Kidney tubule cell (primary cell): ENCODE measurements at places on chromosomes 12 and 14.
A peak's percentile ranks its signal among the peaks of the same experiment; 100 is the strongest.

- DNase-seq, result no peak
Observed at GRCh38 chr12:39660101-39660500, 40.5 kb upstream of the ABCD2 start.

DNA sequence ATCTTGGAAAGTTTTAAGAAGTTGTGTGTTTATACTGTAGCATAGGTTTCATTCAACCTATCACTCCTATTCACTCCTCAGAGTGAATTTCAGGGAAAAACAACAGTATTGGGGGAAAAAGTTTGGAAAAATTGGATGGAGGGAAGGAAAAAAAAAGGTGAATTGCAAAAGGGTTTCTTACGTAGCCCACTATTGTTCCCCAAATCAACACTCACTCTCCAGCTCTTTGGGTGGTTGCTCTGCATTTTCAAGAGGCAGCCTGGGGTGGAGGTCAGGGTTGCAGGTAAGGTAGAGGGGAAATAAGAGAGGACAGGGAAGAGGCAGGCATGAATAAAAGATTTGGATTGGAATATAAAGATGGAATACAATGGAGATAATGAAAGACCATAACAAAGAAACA, 42.3 kb downstream of the BORCS5 start:
- no peak for DNase-seq

- DNase-seq, result no peak
Observed at GRCh38 chr12:32512379-32512778, 113.0 kb downstream of the FGD4 start.

DNA sequence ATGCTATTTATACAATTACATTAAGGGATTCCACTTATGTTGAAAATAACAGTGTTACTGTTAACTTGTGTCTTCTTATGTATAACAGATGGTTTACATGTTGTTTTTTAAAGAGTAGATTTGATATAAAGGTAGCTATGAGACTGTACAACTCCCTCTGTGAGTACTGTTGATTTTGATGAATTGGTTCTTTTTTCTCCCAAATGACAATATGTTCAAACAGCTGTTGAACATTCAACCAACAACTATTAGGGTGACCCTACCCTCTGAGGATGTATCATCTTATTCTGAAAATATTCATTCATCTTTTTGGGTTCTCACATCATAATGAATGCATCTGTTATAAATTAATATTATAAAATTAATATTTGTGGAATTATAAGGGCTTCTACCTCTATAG, 456.9 kb upstream of the MGAT4C start:
- no peak for DNase-seq

DNA sequence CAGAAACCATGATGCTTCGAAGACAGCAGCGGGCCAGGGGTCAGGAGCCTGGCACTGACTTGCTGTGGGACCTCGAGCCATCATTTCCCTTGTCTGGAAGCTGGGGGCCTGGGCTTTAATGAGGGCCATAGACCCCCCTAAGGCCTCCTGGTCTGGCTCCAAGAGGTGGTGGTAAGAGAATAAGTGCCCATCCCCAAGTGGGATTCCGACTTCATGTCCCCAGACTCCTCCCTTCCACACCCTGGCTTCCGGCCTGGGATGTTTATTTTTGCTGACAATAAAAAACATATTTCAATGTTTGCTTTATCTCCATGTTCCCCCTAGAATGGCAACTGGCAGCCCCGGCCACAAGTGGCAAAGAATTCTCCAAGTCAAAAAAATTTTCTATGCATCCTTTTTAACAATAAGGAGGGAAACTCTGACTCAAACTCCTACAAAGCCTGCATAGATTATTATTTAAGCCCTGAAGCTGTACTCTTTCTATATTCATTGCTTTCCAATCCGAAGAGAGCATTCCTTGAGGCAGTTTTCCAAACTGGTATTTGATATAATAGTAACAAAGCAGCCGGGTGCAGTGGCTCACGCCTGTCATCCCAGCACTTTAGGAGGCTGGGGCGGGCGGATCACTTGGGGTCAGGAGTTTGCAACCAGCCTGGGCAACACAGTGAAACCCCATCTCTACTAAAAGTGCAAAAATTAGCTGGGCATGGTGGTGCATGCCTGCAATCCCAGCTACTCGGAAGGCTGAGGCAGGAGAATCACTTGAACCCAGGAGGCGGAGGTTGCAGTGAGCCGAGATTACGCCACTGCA, 84.0 kb downstream of the ITPK1 start:
- no peak for DNase-seq

DNA sequence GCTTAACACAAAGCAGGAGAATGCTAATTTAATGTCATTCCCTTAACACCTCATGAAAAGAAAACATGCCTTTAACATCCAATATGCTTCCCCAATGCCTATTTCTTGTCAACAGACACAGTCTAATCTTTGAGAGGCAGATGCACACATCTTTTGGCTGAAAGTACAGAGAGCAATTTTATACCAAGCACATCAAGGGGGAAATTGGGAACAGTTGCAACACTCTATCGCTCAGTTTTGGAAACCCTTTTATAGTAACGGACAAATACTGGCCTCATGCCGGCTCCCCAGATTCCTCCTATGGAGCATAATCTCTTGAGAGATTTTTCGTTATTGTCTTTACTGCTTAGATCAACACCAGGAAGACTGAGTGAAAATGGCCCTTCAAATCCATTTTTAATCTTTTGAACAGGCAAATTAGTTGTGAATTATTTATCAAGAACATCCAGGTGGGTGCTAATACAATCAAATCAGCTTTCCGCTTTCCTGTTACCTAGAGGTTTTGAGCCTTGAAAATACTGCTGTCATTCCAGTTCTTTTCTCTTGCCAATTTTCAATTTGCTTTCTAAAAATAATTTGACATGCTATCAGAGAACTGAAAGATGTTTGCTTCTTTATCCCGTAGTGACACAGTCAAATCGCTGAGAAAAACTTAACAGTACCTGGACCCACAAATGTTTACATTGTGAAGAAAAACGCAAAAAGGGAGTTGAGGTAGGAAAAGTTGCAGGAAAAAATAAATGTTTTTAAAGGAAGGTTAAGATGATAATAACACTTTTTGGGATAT, 60.7 kb upstream of the CAND1 start:
- DNase-seq, result no peak

DNA sequence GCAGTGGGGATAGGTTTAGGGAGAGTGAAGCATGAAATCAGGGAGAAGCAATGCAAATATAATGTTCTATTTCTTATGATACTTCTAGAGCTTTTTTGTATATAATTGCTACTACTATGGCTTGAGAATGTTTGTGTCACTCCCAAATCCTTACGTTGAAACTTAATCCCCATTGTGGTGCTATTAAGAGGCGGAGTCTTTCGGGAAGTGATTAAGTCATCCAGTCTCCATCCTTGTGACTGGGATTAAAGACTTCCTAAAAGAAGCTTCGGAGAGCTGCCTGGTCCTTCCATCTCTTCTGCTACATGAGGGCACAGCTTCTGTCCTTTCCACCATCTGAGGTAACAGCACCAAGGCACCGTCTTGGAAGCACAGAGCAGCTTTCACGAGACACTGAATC, 81.2 kb downstream of the COX16 start:
- DNase-seq, result no peak

GRCh38 chr12:88644946-88645702, 64.9 kb upstream of the KITLG start:
- DNase-seq, result no peak

GRCh38 chr14:97275276-97275675, 478.1 kb downstream of the VRK1 start:
- peak; percentile 61 for DNase-seq

- DNase-seq, result peak; percentile 80
Observed at GRCh38 chr14:91113829-91114078, at the start of gene DGLUCY. Gene DGLUCY, plus strand, starts transcription at chr14:91114073. Its CDS starts 46,222 bp downstream, at chr14:91160295.

DNA sequence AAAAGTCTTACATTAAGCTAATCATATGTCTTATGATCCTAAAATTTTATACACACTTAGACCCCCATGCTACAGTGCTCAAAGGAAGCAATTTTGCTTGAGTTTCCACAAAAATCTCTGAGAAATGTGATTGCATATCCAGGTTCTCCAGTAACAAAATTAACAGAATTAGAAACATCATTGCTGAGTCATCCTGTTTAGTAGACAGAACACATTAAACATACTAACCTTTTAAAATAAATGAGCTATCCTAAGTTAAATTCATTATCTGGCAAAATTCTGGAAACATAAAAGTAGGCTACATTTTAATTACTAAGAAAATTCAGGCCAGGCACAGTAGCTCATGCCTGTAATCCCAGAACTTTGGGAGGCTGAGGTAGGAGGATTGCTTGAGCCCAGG, 94.7 kb downstream of the DENND5B start:
- no peak for DNase-seq

- no peak for DNase-seq
Observed at GRCh38 chr12:12147111-12147510, 76.4 kb downstream of the BCL2L14 start.

DNA sequence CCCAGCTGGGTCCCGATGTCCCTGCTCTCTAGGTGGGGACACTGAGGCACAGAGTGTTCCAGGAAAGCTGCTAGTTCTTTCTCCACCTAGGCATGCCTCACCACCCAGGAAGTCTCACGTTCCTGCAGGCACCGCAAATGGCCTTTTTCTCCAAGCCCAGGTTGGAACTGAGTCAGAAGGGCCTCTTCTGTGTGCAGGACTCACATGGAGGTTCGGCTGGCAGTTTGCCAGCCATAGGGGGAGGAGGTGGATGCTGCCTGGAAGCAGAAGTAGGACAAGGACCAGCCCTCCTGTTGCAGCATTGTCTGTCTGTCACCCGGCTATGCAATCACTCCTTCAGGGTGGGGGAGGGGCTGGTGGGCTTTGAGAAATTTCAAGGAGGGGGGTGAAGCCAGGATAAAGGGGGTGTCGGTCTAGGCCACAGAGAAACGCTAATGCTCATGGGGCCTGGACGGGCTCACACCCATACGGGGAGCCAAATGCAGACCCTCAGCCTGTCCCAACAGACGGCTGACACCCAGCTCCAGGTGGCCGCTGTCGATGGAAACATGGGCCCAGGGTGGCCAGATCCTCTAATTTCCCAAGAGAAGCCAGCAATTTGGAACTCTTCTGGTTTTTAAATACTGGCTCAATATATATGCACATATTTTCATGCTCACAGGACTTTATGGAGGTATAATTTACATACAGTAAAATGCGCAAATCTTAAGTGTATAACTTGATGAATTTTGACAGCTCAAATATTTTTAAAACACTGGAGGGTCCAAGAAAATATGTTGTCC, 120.5 kb downstream of the PHETA1 start:
- no peak for DNase-seq

- peak; percentile 62 for DNase-seq
Observed at GRCh38 chr12:12138203-12139154, 67.7 kb downstream of the BCL2L14 start.

DNA sequence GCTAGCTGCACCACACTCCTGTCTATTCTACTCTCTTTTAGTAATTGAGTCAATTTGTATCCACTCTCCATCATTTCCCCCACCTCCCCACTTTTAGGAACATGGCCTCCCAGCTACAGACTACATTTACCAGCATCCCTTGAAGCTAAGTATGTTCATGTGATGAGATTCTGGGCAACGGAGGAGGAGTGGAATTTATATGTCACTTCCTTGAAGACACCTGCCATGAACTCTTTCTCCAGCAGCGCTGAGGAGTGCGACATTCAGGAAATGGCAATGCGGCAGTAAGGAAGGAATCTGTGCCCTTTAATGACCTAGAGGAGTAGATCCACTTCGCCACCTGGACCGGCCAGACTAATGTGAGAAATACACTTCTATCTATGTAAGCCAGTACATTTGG, 243.7 kb upstream of the DIO2 start:
- DNase-seq, result no peak

GRCh38 chr12:53564278-53564677, 57.0 kb upstream of the NPFF start:
- no peak for DNase-seq

GRCh38 chr12:85814071-85814470, 22.1 kb downstream of the RASSF9 start:
- DNase-seq, result no peak

GRCh38 chr14:61153914-61154545, 127.1 kb downstream of the TMEM30B start:
- DNase-seq, result no peak

DNA sequence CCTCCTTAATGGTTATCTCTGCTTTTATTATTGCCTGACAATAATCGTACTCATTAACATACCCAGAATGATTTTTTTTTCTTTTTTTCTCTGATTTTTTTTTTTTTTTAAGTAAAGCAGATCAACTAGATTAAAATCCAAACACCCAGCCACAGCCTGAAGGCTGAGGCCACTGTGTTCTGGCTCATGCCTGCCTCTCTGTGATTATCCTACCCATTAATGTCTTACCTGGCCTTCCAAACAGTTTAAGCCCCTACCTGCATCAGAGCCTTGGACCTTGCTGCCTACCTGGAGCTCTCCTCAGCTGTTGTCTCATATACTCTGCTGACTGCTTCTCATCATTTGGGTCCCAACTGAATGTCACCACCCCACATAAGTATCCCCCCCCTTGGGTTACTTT, 6.8 kb upstream of the TMED10 start:
- DNase-seq, result no peak

GRCh38 chr14:44339231-44339630, 167.9 kb downstream of the FSCB start:
- peak; percentile 1 for DNase-seq

DNA sequence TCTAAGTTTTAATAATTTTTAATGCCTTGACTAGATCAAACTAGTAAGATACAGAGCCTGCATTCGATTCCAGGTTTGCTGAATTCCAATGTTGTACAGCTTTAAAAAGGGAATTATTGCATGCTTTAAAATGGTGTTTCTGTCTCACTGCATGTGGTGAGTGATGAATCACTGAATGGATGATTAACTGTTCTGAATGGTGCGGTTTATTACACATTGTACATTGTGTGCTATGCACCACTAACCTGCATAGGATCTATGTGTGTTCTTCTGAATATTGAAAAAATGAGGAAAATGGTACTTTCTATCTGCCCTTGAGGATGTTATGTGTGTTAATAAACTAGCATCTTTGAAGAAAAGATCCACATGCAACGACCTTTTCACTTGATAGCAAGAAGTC, 231.7 kb downstream of the NRXN3 start:
- DNase-seq, result peak; percentile 86

DNA sequence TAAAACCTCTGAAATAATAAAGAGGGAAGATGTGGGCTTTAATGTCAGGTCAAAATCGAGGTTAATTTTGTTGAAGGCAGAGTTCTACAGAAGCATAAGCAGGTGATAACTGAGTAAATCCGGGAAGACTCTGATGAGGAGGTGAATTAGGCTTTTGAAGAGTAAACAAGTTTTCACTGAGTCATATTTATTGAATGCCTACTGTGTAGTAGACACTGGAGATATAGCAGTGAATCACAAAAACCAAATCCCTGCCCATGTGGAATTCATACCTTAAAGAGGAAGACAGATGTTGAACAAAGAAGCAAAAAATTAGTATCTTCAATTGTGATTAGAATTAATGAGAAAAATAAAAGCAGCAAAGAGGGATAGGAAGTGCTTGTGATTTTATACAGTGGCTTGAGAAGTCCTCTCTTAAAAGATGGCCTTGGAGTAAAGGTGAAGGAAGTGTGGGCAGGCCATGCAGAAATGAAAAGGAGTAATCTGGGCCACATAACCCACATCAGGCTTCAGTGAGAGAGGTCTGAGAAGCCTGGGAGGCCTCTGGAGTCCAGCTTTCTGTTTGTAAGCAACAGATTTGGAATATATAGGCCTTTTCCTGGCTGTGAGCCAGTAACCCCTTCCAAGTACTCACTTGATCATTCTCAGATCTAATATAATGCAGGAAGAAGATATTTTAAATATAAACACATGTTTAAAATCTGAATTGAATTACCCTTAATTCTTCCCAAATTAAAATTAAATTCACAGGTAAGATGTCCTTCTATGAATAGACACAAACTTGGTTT, 46.7 kb downstream of the BHLHE41 start:
- DNase-seq, result peak; percentile 42

GRCh38 chr12:9323144-9323681, 115.0 kb upstream of the PZP start:
- no peak for DNase-seq
